ENCODE measurements at places on chromosomes 16 and 17. TPM values are rescaled to one million over a fixed set of nuclear protein-coding genes. Genes with fewer than 3 reads are reported as not detected.

RAB37 gene
- total RNA-seq: not detected

GALR2 gene
- total RNA-seq: not detected

GRCh38 chr17:75638893-75639292 lies 5.7 kb downstream of the SMIM5 start:
- no peak for DNase-seq

- no peak for DNase-seq
These were observed 11.6 kb downstream of the TOM1L2 start for GRCh38 chr17:17960500-17961030.

DNA sequence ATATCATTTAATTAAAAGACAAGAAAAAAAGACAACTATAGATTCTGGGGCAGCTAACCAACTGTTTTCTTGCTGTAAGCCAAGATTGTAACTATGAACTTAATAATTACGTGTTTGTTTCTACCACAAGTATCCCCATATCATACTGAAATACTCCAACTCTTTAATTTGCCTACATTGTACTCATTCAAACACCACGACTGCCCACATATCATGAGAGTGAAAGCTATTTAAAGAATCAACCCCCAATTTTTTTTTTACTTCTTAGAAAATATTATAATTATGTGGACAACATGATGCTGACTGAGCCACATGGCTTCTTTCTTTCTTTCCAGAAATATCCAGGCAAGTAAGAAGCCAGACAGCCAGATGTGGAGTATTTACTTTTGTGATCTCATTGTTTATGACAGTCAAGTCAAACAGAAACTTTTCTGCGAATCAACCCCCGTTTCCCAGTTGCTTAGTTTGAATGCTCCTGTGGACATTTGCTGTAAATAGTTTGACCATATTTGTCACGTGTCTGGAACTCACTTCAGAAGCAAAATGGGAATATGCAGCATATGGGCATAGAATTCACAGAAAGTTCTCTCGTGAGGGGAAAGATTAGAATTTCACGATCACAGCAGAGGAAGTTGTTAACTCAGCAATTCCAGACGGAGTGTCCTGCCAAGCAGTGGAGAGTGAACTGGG lies 126.8 kb upstream of the PSMD7 start:
- no peak for DNase-seq
